Retinal pigment epithelial cell (primary cell): ENCODE measurements at places on chromosomes 5 and 9.

- no peak for DNase-seq
Measured at GRCh38 chr9:81844131-81844567, 84.1 kb upstream of the SPATA31D4 start.

DNA sequence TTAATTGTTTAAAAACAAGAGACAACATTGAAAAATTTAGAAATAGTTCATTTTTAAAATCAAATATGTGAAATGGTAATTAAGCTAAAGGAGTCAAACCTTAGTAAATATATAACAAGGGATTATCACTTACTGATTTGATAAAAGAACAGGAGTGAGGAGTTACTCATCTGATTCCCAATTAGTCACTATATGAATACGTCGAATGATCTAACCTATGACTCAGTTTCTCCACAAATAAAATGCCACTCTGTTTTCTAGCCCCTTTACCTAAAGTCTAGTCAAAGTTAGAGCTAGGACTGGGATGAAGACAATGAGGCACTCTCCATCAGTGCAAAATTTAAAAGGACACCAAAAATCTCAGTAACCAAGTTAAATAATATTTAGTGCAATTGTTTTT, 70.4 kb upstream of the RASEF start:
- DNase-seq: no peak

- no peak for DNase-seq
Measured at GRCh38 chr5:72507907-72508238, 663 bp upstream of the ZNF366 start.

DNA sequence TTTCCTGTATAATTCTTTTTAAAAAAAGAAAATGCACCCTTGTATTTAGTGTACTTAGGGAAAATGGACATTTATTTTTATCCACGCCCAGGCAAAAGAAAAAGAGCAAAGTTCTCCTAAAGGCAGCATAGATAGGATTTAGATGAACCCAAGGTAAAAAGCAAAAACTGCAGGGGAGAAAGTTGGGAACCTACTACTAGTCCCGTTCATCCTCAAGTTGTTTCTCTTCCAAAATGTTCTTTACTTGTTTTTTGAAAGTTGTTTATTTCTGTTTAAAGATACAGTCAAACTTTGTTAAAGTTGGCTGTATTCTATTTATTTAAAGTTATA, 9.8 kb downstream of the RUSC2 start:
- DNase-seq: no peak

DNA sequence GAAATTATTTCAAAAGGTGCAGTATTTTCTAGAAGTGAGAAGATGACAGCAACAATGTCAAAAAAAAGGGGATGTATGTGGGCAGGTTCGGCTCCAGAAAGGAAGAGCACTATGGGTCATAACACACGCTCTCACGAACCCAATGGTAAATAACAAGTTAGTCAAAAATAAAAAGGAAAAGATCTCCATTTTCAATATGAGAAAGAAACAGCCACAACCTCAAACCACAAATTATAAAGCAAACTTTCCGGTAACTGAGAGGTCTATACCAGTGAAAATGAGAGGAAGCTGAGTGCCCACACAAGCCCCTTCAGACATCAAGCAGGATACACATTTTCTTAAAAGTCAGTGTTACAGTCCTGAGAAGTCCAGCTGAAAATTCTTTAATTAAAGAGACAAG, 398.5 kb upstream of the RPS23 start:
- DNase-seq: no peak

GRCh38 chr5:176738637-176739250, 71.6 kb upstream of the UNC5A start:
- no peak for DNase-seq

- DNase-seq: no peak
Measured at GRCh38 chr9:17005056-17005823, 129.6 kb upstream of the CNTLN start.

- DNase-seq: no peak
Measured at GRCh38 chr9:20593537-20593936, 28.8 kb downstream of the MLLT3 start.

DNA sequence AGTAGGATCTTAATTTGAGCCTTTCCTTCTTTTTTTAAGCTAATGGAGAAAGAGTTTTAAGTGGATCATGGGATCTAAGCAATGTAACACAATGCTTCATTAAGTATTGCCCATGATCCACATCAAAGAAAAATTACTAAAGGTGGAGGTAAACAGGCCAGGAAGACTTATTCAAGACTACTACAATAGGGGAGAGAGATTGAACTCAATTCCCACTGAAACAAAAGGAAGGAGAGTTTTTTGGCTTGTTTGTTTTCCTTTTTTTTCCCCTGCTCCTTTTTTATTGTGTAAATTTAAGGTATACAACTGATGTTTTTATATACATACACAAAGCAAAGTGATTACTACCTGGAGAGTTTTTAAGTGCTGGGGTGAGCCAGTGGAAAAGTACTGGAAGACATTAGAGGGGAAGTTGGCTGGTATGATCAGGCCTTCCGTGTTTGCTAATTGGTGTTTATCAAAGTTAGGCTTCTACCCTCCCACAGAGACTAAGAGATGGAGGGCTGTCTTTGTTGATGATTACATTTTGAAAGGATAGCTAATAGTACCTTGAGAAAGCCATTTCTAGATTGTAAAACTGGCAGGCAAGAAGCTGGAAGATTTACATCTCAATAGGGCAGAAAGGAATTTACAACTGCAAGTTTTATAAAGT, 262.7 kb downstream of the CHSY3 start:
- DNase-seq: no peak

GRCh38 chr9:23830929-23831730, 5.1 kb upstream of the ELAVL2 start:
- no peak for DNase-seq

GRCh38 chr5:175573493-175574269, 84.2 kb upstream of the HRH2 start:
- no peak for DNase-seq

- DNase-seq: no peak
Measured at GRCh38 chr5:179610109-179610902, 13.2 kb downstream of the HNRNPH1 start.

- no peak for DNase-seq
Measured at GRCh38 chr9:78566948-78567675, 270.2 kb downstream of the PSAT1 start.

DNA sequence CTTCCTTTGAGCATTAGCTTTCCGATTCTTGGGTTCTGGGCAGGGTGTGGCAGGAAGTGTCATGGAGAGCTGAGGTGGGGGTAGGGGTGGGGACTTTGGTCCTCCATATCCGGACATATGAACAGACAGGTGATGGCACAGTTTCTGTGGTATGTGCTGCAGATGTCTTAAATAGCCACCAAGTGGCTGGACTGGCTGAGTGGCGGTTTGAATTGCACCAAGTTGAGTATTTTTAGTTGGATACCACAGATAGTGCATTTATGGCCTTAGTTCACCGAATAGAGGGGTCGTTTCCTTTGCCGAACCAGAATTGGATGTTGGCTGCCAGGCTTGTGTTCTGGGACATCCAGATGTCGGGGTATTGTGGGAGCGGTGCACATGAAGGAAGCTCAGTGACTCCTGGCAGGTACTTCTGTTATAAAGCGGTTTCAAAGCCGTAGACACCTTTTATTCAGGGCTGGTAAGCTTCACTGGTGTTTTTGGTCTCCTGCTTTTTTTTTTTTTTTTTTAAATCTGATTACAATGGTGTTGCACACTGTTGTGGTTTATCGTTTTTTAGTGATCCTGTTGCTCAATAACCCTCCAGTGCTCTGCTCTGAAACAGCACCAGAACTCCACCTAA, 15.1 kb upstream of the TNFAIP8 start:
- DNase-seq: no peak

DNA sequence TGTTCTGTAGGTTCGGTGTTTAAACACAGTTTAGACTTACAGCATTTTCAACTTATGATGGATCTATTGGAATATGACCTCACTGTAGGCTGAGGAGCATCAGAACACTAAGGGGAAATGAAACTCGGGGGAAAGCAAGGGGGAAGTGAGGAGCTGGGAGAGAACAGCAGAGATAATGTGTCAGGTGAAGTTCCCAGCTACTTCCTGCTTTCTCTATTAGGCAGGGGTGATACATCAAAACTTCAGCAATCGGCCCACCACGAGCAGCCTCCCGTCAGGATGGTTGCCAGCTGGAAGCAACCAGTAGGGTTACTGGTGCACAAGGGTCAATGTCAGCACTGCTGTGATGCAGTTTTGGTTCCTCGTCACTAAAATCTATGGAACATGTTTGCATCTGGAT, 34.3 kb downstream of the FAT2 start:
- no peak for DNase-seq

GRCh38 chr5:145362266-145362665, 472.9 kb downstream of the PRELID2 start:
- peak; percentile 34 for DNase-seq

- DNase-seq: no peak
Measured at GRCh38 chr5:88888291-88888690, 5.3 kb upstream of the MEF2C start.

GRCh38 chr5:41270423-41271251, 57.3 kb upstream of the C6 start:
- DNase-seq: peak; percentile 17

GRCh38 chr5:158174918-158175851, 316.2 kb upstream of the CLINT1 start:
- DNase-seq: no peak

GRCh38 chr9:36935768-36936497, 98.1 kb downstream of the PAX5 start:
- DNase-seq: no peak

DNA sequence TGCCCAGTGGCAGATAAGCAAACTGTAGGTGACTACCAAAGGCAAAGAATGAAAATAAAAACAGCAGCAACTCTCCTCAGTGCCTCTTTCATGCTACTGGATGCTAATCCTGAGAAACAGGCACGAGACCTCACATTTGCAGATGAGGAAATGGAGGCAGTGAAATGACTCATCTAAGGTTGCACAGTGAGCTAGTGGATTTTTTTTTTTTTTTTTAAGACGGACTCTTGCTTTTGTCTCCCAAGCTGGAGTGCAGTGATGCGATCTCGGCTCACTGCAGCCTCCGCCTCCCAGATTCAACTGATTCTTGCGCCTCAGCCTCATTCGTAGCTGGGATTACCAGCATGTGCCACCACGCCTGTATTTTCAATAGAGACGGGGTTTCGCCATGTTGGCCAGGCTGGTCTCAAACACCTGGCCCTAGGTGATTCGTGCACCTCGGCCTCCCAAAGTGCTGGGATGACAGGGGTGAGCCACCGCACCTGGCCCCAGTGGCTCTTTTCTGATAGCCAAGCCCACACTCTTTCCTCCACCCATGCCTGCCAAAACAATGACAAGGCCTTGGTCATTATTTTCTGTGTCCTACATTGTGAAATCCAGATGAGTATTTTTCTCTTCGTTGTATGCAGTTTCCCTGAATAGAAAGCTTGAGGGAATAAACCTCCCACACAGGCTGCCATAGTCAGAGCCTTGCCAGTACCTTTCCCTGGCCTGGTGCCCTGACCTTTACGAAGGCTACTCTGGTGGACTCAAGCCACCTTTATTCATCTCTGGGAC, 19.2 kb downstream of the DOCK2 start:
- no peak for DNase-seq

DNA sequence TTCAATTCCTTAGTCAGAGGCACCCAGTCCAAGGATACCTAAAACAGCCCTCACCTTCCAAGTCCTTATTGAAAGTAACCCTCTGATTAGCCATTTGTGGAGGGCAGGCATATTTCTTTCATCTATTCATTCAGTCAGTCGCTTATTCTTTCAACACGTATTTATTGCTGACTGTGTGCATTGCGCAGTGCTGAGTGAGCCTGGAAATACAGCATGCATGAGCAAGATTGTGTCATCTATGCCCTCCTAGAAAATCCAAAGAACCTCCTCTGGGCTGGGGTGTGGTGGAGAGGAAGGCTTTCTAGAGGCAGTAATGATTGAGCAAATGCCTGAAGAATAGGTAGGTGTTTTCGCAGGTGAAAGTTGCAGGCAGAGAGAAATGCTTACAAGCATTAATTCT, 8.5 kb upstream of the FEM1C start:
- DNase-seq: no peak

DNA sequence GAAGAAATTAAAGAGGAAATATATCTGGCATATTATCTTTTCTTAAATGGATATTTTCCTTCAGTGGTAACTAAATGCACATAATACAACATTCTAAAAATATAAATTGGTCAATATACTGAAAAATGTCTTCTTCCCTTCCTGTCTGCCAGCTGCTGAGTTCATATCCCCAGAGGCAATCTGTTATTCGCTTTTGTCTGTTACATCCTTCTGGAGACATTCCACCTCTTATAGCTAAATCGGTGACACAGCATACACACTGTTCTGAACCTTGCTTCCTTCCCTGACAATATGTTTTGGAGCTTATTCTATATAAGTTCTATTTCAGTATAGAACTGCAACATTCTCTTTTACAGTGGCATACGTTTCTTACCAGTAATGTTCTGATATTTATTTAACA, 147.8 kb downstream of the TENT4A start:
- DNase-seq: no peak

- no peak for DNase-seq
Measured at GRCh38 chr9:1701113-1701512, 314.0 kb upstream of the SMARCA2 start.

DNA sequence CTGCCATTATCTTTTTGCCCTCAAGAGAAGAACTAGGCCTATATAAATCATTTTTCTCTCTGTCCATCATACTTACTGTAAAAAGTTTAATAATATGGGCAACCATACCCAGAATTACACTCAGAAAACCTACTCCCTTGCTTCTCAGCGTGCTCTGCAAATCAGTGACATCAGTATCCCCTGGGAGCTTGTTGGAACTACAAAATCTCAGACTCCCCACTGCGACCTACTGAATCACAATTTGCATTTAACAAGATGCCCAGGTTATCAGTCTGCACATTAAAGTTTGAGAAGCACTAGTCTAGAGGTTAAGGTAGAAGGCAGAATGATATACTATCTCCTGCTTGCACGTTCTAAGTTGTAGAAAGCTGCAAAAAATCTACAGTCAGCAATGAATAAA, 127.2 kb downstream of the MLLT3 start:
- DNase-seq: no peak

- DNase-seq: no peak
Measured at GRCh38 chr9:37908698-37909186, 4.8 kb upstream of the SLC25A51 start.

- no peak for DNase-seq
Measured at GRCh38 chr9:1170918-1171317, 120.8 kb downstream of the DMRT2 start.

DNA sequence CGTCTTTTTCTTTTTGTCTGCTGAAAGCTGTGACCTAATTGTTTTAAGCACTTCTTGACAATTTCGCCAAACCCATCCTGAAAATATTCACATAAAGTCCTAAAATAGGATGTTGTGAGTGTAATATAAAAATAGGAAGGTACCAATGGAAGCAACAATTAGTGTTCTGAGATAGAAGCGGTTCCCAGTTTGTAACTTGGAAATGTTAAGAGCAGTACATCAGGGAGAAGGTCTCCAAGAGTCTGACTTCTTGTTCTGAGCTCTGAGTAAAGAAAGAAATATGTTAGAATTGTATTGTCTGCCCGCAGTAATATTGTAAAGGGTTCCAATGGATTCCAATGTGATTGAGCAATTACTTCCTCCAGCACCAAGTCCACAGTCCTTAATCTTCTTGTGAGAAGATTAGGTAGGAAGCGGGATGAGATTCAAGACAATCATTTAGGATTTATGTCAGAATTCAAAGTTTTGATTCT, 3.9 kb downstream of the VCAN start:
- peak; percentile 77 for DNase-seq

- DNase-seq: no peak
Measured at GRCh38 chr5:54080831-54081230, 229.5 kb downstream of the ARL15 start.
